ENCODE measurements at places on chromosomes 6 and 20.

GRCh38 chr6:113560908-113561307, 296.2 kb upstream of the MARCKS start:
- DNase-seq: no peak

DNA sequence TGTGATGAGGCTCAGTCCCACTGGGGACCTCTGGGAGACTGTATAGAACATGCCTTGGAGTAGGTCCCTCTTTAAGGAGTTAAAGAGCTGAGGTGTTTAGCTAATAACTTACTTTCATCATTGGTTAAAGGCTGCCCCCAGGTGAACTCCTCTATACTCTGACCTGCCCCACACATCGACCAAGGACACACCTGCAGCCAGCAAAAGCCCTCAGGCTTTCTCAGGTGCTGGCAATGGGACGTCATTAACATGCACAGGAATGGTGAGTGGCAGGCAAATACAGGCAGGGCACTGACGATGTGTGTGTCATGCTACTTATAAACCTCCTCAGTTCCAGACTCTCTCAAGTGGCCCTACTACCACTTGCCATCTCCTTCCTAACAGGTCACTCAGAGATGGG, 366.4 kb downstream of the KIF16B start:
- no peak for DNase-seq

GRCh38 chr6:16305788-16306187, 67.4 kb downstream of the GMPR start:
- no peak for DNase-seq

- DNase-seq: no peak
These were observed 683.8 kb downstream of the DOK5 start for GRCh38 chr20:55159230-55159629.

- DNase-seq: no peak
These were observed 374.2 kb downstream of the ZFAND3 start for GRCh38 chr6:38193481-38194281.

DNA sequence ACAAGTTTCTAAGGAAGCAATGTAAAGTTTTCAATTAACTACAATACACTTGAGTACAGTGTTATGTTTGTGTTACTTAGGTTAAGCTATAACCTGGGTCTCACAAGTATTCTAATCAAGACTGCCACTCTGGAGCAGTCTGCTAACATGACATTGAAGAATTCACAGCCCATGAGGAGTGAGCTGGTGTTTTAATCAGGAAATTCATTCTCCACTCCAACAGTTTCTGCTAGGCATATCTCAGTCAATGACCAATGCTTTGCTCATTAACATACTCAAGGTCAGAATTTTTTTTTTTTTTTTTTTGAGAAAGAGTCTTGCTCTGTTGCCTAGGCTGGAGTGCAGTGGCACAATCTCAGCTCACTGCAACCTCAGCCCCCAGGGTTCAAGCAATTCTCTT, 59.6 kb upstream of the SAMHD1 start:
- no peak for DNase-seq

DNA sequence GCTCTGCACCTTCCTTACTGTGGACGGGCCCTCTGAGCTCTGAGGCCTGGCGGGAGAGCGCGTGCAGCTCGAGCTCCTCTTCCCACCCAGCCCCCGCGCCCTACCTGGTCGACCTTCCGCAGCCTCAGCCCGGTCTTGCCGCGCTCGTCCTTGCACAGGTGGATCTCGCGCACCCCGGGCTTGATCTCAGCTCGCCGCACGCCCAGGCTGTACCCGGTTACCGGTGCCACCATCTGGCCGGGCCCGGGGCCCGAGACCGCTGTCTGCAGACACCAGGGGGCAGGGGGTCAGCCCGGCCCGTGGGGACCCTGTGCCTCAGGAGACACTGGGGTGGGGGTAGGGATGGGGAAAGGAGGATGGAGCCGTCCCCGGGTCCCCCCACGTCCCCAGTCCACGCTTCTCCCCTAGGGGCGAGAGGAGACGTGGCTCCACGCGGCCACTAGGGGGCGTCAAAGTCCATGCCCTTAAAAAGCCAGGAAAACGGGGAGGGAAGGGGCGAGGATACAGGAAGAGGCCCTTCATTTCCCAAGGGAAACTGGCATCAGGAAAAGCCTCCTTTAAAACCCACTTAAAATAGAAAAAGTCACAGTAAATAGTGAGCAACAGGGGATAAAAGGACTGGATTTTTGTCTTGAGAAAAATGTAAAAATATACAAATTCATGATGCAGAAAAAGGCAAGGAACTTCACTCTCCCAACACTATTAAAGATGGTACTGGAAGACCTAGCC, 15.5 kb downstream of the SDCBP2 start:
- peak; percentile 46 for DNase-seq

DNA sequence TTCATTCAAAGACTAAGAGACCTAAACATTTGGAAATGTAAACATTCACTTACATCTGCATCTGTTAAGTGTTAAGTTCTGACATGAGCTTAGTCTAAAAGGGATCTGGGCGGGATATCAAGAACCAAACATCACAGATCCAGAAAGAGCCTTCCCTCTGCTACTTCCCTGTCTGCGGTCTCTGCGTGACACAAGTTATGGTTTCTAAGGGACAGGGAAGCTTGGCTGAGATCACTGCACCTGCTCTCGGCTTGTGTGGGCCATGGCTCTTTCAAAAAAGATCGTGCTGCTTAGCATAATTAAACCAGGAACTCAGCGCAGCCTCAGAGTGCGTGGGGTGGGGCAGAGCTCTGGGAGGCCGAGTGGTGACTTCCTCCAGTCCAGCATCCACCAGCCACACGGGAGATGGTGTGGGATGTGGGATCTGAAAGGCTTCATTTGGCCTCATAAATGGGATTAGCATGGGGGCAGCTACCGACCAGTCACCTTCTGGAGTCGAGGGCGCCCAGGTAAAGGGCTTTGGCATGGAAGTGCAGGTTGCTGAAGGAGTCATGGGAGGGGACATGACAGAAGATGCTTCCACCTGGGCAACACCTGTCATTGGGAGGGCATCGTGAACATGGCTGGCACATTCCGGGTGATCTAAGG, 16.7 kb upstream of the RAMACL start:
- no peak for DNase-seq

GRCh38 chr6:12709116-12709515, 7.5 kb upstream of the PHACTR1 start:
- DNase-seq: no peak

DNA sequence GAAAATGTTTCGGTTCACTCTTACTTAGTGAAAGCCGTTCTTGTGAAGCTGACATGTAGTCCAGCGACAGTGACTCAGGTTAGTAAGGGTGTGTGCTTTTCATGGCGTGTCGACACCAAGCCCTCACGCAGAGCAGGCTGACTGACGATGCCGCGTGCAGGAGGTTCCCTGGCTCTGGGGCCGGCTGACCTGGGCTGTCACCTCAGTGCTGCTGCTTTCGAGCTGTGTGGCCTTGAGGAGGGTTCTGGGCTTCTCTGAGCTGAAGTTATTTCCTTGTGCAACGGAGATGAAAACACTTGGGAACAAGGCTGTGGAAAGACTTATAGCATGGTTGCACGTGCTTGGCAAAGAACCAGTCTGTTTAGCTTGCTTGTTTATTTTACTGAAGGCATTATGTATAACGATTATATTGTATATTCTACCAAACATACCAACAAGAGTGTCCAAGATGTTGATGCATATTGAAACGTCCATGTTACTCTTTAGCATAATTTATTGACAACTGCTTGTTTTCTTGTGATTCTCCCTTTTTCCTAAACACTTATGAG, 59.2 kb downstream of the PHACTR3 start:
- no peak for DNase-seq

- no peak for DNase-seq
These were observed 6.2 kb upstream of the GHRH start for GRCh38 chr20:37267667-37268313.

DNA sequence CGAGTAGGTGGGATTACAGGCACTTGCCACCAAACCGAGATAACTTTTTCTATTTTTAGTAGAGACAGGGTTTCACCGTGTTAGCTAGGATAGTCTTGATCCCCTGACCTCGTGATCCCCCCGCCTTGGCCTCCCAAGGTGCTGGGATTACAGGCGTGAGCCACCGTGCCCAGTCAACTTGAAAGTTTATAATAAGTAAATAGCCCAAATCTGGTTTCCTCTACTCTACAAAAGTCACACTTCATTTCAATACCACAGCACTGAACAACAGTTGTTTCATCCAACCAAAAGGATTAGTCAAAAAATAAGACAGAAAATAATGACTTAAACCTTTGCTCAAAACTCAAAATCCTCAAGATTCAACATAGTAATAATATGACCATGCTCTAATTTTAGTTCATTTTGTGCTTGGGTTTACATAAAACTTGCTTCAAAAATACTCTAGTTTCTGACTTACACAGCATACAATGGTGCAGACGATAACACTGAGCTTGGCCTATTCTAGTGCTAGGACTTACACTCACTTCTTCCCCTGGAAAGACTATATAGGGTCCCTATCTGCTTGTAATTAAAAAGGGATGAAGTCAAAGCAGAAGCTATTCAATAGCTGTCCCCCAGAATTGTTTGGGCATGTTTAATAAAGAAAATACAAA, 56.7 kb downstream of the NT5E start:
- DNase-seq: no peak

DNA sequence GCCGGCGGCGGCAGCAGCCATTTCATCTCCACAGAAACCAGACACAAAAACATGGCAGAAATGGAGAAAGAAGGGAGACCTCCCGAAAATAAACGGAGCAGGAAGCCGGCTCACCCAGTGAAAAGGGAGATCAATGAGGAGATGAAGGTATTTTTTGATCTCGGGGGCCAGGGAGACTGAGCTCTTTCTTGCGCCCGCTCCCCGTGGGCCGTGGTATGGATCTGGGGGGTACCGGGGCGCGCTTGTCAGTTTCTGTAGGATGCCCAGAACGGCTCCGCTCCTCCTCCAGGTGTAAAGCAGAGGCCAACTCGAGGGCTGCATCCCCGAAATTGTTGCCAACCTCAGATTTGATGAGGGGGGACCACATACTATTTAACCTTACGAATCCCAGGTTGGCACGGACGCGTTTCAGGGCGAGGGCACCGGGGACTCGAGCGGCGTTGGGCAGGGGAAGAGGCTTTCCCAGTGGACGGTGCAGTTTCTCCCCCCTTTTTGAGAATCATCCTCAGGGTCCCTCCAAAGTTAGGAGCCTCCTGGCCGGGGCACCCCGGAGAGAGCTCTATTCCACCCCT, 735 bp downstream of the SOBP start:
- peak; percentile 13 for DNase-seq

- DNase-seq: no peak
These were observed 94.8 kb upstream of the SCAF8 start for GRCh38 chr6:154638369-154638768.

- no peak for DNase-seq
These were observed 754.7 kb upstream of the NRSN1 start for GRCh38 chr6:23371132-23371915.

DNA sequence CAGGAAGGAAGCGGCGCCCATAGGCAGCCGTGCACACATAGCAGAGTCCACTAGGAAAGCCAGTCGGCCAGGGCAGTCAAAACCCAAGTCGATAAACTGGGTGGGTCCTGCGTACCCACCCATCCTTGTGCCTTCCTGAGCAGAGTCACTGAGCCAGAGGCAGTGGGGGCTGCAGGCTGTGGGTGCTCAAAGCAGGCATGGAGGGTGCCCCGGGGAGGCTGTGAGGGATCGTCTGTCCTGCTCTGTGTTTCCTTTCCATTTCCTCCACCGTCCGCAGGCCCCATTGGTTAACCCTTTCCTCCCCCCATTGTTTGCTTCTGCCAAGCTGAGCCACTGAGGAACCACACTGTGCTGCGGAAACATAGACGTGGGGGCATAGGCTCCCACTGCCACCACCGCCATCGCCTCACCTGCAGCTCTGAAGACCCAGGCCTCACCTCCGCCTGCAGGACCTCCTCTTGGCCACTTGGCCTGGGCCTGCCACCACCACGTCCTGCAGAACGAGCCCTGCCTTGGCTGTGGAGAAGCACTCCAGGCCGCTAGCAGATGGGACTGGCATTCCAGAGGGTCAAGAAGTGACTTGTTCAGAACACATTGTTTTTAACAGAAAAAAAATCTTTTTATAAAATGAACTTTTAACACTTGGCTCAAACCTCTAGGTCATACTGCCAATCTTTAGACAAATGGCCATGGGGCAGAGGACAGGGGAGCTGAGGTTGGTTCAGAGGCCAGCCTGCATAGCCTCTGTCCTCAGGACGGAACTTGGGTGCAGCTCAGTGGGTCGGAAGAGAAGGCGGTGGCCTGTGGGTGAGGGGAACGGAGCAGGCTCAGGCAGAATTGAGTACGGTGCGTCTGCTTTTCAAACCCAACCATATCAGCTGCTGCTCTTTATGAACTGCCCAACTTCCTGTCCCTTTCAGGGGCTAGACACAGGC, 52.6 kb downstream of the TCP11 start:
- no peak for DNase-seq

- no peak for DNase-seq
These were observed 6.6 kb upstream of the ECHDC1 start for GRCh38 chr6:127349980-127350379.

- no peak for DNase-seq
These were observed 25.8 kb upstream of the ADGRF5 start for GRCh38 chr6:46947497-46947896.

DNA sequence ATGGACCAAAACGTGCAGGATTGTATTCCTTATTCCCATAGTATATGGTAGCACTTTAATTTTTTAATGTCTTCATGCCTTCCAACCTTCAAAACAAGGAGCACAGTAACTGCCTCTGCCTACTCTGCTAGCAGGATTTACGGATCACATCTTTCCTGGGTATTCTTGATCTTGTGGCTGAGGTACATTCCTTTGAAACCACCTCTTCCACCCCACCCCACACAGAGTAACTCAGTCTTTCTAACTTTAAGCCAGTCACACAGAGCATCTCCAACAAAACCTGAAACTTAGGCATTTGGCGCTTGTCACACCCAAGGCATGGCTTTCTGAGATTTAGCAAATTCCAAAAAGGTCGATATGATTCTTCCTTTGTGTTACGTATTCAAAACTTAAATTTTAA, 2.3 kb upstream of the ID4 start:
- no peak for DNase-seq

- DNase-seq: peak; percentile 74
These were observed 4.6 kb downstream of the TP53TG5 start for GRCh38 chr20:45373353-45374100.

DNA sequence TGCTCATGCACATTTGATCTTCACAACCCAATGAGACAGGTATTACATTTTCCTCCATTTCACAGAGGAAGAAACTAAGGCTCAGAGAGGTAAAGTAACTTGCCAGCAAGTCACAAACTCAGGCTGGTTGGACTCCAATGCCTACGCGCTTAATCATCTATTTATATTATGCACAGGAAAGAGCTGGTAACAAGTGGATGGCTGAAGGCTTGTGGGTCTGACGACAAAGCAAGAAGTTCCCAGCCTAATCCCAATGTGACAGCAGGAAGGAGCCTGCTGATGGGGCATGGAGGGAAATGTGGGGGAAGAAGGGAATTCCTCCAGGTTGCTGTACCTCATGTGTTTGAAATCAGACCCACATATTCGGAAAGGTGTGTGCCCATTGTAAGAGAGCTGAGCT, 3.9 kb downstream of the CDH22 start:
- no peak for DNase-seq

DNA sequence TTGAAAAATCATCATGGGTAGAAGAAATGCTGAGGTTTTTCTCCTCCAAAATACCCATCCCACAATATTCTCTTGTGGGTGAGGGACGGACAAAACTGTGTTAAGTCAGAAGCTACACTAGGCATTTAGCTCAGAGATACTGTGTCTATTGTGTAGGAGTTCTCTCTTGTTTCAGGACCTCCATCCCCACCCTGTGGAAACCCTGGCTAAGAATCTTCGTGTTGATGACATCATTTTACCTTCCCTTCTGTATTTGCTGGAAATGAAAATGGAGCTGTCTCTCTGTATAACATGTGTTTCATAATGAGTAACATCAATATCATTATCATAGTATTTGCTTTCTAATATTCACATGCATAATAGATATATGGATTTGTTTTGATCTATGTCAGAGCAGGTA, 1193.0 kb upstream of the CITED2 start:
- DNase-seq: no peak

- DNase-seq: no peak
These were observed 103.1 kb downstream of the DST start for GRCh38 chr6:56539527-56540105.
